ENCODE measurements at places on chromosomes 5 and 9. TPM values are rescaled to one million over a fixed set of nuclear protein-coding genes. Genes with fewer than 3 reads are reported as not detected.

GRCh38 chr9:75548871-75549270, 341.6 kb upstream of the PCSK5 start:
- no peak for DNase-seq

DNA sequence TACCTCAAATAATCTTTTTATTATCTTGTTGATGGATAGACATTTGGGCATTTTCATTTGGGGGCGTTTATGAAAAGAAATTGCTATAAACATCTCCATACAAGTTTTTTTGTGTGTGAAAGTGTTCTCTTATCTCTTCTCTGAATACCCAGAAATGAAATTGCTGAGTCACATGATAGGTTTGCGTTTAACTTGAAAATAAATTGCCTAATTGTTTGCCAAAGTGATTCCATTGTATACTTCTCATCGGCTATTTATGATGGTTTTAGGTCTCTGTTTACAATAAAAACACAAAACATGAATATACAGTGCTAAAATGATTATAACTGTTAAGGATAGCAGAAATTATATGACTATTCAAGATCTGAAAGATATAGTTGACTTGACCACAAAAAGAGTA, 361.7 kb downstream of the TAF11L14 start:
- no peak for DNase-seq

DNA sequence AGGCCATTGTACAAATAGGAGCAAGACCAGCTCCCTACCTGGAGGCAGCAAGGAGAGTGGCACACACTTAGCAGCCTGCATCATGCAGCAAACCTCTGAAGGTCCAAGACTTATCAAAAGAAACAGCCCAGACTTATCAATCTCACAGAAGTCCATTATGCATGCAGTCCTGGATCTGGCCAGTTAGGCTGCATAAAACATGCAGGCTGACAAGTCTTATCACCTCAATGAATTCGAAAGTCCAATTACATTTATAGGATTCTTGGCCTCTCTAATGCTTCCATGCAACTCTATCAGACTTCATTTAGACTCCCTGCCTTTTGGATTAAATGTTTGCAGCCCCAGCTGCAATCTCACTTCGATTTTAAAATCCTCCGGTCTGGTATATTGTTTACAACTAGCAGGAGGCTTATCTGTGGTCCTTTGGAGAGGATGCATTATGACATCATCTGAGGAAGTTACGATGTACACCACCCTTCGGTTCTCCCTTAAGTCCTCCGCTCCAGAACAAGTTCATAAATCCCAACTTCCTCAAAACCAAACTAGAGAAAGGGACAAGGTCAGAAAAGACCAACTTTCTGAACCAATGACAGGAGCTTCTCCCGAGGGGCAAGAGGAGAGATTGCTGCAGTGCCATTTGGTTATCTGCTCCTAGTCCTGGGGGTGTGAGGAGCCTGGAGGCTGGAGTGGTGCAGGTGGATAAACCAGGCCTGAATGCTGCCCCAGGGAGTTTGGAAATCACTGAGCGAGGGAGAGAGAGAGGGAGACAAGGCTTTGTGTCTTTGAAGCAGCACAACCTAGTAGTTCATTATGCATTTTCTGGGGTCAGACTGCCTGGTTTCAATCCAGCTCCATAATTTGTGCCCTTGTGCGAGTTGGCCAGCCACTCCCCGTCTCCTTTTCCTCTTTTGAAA, 313.9 kb downstream of the TLE1 start:
- DNase-seq: no peak

DNA sequence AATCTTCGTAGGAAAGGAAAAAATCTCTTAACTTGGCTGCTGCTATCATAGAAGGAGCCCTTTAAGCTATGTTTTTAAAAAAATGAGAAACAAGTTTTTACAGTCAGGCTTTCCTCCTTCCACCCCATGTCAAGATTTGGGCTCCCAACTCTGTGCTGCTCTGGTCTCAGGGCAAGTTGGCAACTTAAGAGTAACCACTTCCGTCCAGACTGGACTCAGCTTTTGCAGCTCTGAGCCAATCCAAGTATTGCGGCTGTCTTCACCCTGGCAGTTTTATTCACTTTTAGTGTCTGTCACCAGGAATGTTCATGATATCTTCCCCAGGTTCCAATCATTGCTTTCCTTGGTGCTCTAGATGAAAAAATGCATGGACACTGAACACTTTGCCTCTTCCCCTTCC, 115.9 kb upstream of the GAS1 start:
- DNase-seq: no peak

GRCh38 chr5:149447373-149448367, 68.6 kb upstream of the IL17B start:
- DNase-seq: no peak

Gene ARHGEF28
- 9.5 TPM for total RNA-seq

Gene KIF4B
- not detected for total RNA-seq
